ENCODE measurements at places on chromosomes 11 and 22. TPM values are rescaled to one million over a fixed set of nuclear protein-coding genes. Genes with fewer than 3 reads are reported as not detected.

- DNase-seq: no peak
Measured at GRCh38 chr11:31817621-31818424, 6.7 kb upstream of the PAX6 start.

GRCh38 chr11:117228091-117228490, 3.8 kb downstream of the PCSK7 start:
- DNase-seq: no peak

- no peak for DNase-seq
Measured at GRCh38 chr11:69463181-69463994, 18.1 kb upstream of the LINC01488 start.

Gene TYR
- not detected for total RNA-seq

DNA sequence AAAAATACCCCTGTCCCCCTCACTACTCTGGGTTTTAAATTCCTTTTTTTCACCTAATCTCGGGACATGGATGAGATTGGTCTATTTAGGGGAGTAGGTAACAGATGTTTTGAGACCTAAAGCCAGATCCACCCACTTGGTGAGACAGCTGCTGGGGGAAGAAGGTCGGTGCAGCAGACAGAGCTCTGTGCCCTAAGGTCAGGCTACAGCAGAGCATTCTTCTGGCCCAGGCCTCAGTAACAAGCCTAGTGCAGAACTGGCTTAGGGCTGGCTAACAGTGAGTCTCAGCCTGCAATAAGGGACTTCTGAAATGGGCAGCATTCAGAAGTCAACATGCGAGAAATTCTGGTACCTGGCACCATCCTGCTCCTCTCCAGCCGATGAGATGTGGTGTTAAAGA, 444.9 kb upstream of the KIRREL3 start:
- no peak for DNase-seq

Gene GNG3
- not detected for total RNA-seq

- no peak for DNase-seq
Measured at GRCh38 chr11:130179396-130180306, 20.1 kb downstream of the ST14 start.

DNA sequence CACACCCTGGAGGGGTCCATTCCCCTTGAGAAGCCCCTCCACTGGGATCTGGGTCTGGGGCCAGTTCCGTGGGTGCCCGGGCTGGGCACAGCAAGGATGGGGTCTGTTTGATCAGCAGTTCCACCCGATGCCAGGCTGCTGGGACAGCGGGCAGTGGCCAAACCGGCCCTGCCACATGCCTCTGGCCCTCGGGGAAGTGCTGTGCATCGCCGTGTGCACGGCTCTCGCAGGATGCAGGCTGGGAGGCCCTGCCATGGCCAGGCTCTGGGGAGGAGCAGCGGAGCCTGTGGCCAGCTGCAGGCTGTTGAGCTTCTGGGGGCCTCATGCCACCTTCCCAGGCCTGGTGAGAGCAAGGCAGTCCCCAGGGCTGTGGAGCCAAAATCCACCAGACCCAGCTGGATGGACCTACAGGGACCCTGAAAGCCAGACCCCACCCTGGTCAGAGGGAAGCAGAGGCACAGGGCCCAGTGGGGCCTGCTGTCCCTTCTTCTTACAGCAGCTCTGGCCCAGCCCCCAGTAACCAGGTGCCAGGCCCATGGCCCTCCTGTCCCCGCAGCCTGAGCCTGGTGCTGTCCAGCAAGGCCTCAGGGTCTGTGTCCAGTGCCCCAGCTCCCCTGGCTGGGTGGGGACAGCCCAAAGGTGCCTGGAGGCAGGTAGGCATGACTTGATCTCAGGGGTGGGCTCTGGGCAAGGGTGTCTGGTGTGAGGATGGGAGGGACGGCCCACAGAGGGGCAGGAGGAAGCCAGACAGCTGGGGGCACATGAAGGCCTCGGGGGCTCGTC, 57.3 kb downstream of the WNT7B start:
- peak; percentile 44 for DNase-seq

Gene OR51B2
- total RNA-seq: not detected

- DNase-seq: peak; percentile 90
Measured at GRCh38 chr22:21009638-21010425, 5.1 kb upstream of the P2RX6 start.

GRCh38 chr11:130548491-130548833, 100.0 kb downstream of the ADAMTS15 start:
- no peak for DNase-seq

DNA sequence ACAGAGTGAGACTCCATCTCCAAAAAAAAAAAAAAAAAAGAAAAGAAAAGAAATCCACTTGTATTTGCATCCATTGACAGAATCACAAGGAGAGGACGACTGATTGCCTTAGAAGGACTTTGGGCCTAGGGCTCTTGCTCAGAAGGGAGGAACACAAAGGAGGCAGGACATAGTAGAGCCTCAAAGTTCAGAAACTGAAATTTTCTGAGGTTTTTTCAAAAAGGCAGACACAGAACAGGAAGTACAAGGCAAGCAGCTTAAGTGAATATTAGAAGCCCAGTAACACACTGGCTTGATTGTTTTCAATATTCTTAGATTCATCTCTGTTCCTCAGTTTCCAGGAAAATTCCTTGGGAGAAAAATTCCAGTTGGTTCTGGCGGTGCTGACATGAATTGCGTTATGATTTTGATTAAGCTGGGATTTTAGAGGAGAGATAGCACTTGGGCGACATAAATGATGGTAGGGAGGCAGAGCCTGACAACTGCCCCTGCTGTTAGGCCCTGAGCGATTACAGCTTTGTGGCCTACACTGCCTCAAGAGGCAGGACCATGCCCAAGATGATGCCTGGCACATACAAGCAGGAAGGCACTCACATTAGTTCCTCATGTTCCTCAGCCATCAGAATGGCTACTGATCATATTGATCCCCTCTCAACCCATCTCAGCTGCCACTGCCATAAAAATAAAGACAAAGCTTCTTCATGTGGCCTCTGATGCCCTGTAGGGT, 15.3 kb downstream of the CLPB start:
- no peak for DNase-seq

Data from stomach (tissue), 19 donors.